Panc1 (cell line): ENCODE measurements at places on chromosomes 5 and 9.

DNA sequence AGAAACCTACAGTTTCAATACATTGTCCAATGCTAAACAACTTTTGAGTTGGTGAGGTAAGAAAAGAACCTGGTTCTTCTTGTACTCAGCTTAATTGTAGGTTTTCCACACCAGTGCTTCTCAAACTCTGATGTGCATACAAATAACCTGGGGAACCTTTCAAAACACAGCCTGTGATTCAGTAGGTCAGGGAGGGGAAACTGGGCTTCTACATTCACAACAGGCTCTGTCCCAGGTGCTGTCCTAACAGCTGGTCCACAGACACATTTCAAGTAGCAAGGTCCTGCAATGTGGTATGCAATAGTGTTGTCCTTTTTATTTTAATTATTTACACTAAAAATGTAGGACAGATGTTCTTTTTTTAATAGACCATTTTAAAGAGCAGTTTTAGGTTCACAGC, 47.4 kb upstream of the SNCAIP start:
- no peaks in the 10 kb centered on the region for H3K36me3 ChIP-seq
- H3K4me3 ChIP-seq = no peak overlapping the region
- H3K27me3 ChIP-seq = no peaks in the 10 kb centered on the region
- H3K4me1 ChIP-seq = no peaks in the 10 kb centered on the region
- DNase-seq = no peak
- no peak overlapping the region for H3K27ac ChIP-seq

DNA sequence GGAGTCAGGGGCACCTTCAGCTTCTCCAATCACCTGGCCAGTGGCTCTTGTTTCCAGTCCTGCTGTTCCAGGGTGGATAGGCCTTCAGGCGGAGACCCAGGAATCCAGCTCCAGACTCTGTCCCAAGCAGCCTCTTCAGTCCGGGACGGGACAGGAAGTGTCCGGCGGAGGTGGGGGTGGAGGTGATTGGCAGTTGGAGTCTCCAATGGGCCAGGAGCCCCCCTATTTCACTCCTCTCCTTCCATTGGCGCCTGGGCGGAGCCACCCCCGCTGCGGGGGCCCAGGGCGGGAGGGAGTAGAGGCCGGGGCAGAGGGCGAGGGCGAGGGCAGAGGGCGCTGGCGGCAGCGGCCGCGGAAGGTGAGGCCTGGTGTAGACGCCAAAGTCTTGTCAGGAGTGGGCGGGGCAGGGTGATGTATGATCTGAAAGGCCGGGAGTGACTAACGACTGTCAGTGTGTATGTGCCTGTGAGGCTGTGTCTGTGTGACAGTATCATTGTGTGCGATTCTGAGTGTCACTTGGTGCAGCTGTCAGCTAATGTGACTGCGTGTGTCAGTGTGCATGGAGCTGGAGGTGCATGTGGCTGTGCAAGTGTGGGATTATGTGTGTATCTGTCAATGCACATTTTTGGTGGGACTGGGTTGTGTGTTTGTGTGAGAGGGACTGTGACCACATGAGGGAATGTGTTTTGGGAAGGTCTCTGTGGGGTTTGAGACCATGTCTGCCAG, at the start of gene IL11RA:
Gene IL11RA, plus strand, starts transcription at position 310 of the 726 bp plus-strand sequence. CDS start 3,033 bp downstream, outside the sequence.
- peak; percentile 60 for DNase-seq
- peaks cover 35% of the 10 kb centered on the region for H3K4me1 ChIP-seq
- no peaks in the 10 kb centered on the region for H3K36me3 ChIP-seq
- H3K27me3 ChIP-seq = no peaks in the 10 kb centered on the region

GRCh38 chr5:56761151-56761885, 54.0 kb upstream of the MAP3K1 start:
- DNase-seq = no peak
- H3K4me3 ChIP-seq = no peak overlapping the region
- H3K27ac ChIP-seq = no peak overlapping the region
- H3K36me3 ChIP-seq = no peaks in the 10 kb centered on the region
- peaks cover 4% of the 10 kb centered on the region; the same call in 1 of the 2 replicates for H3K27me3 ChIP-seq
- no peaks in the 10 kb centered on the region for H3K4me1 ChIP-seq

DNA sequence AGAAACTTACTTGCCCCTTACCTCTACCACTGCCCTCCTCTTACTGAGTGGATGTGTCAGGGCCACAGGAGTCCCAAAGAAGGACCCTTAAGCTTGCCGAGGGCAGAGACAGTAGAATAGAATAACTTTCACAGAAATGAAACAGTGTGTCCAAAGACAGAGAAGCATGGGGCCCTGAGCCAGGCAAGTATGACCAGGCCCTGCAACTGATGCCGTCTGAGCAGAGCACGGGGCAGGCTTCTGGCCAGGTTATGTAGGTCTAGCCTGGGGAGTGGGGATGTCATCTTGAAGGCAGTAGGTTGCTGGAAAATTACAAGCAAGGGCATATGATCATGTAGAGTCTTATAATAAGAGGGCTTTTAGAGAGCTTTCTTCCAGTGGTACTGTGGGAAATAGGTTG, 415.4 kb downstream of the KDM4C start:
- no peaks in the 10 kb centered on the region for H3K27me3 ChIP-seq
- no peaks in the 10 kb centered on the region for H3K36me3 ChIP-seq
- no peak for DNase-seq
- H3K4me3 ChIP-seq = no peak overlapping the region
- H3K27ac ChIP-seq = no peak overlapping the region
